ENCODE measurements at places on chromosomes 16 and 17.
A peak's percentile ranks its signal among the peaks of the same experiment; 100 is the strongest.

GRCh38 chr16:47644166-47644565 lies 183.0 kb downstream of the PHKB start:
- no peak for DNase-seq

DNA sequence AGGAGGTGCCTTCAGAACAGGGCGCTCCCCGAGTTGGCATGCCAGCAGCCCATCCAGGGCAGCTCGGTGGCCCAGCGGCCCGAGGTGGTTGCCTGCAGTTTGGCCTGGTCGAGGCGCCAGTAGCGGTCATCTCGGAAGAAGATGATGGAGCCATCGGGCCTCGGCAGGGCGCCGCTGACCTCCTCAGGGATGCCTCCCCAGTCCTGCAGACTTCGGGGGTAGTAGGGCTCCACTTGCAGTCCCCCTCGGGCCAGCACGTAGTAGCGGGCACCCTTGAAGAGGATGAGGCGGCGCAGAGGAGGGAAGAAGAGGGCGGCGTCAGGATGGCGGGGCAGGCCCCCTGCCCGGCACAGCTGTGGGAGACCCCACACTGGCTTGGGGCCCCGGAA lies 5.8 kb downstream of the C17orf50 start:
- no peak for DNase-seq

DNA sequence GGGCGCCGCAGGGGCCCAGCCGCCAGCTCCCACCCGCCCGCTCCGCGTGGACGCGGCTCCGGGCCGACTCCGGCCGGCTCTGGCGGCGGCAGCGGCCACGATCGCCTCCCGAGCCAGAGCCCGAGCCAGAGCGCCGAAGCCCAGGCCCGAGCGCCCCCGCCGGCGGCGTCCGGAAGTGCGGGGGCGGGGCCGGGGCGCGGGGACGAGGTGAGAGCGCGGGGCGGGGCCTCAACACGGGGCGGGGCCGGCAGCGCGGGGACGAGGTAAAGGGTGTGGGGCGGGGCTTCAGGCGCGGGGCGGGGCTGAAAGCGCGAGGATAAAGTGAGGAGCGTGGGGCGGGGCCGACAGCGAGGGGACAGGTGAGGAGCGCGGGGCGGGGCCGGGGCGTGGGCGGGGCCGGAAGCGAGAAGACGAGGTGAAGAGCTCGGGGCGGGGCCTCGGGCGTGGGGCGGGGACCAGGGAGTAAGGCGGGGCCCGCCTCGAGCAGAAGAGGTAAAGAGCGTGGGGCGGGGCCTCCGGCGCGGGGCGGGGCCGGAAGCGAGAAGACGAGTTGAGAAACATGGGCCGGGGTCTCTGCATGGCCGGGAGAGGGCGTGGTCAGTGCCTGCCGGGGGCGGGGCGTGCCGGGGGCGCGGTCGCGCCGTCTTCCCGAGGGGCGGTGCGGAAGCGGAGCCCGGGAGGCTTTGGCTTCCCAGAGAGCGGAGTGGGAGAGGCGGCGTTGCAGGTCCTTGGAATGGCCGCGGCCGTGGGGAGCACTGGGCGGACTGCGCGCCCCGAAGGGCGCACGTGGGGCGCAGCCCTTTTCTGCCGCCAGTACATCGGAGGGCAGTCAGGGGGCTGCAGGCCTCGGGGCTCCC lies at the start of gene AXIN1:
Gene AXIN1, minus strand, starts transcription at position 177 of the 857 bp plus-strand sequence. CDS start 5,698 bp downstream, outside the sequence.
- peak; percentile 100 for DNase-seq

GRCh38 chr17:6523330-6523729 lies 33.0 kb downstream of the PITPNM3 start:
- no peak for DNase-seq

DNA sequence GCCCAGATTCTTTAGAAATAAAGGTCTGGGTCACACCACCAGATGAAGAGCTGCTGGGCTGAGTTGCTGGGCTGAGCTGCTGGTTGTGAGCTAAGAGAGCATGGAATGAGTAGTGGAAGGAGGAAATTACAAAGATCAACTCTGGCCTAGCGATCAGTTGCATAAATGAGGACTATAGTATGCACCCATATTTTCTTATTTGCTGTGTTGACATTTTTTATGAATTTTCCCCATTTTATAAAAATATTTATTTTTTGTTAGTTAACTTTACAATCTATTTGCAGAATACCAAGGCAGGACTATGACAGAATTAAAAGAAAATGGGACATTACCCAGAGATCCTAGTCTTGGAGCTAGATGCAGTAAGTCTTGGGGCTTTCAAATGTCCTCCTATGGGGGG lies 23.6 kb upstream of the SLC13A2 start:
- DNase-seq, result no peak

- DNase-seq, result no peak
Measured at GRCh38 chr17:78416791-78417530, 38.5 kb downstream of the PGS1 start.
